Dermis microvascular lymphatic vessel endothelial cell (primary cell): ENCODE measurements at places on chromosomes 13 and 19. TPM values are rescaled to one million over a fixed set of nuclear protein-coding genes. Genes with fewer than 3 reads are reported as not detected.

PLIN3 gene
- 75.1 and 97.5 TPM in 2 replicates for total RNA-seq

FXYD1 gene
- not detected in 2 replicates for total RNA-seq

DNA sequence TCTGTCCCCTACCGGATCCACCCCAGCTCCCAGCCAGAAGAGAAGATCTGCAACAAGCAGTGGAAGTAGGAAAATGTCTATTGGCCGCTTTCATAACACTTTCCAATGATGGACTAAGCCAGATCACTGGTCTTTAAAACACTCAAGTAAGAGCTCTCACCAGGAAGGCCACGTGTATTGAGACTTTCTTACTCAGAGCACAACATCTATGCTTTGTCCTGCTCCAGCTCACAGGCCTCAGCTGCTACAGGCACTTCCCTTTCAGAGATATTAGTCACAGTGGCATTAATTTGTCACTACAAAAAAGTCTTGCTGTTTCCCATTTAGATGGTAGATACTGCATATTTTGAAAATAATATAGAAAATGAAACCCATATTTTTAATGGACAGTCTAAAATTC is 164.2 kb downstream of the ABCC4 start:
- peak; percentile 76 for DNase-seq

CEACAM16 gene
- not detected in 2 replicates for total RNA-seq

DNA sequence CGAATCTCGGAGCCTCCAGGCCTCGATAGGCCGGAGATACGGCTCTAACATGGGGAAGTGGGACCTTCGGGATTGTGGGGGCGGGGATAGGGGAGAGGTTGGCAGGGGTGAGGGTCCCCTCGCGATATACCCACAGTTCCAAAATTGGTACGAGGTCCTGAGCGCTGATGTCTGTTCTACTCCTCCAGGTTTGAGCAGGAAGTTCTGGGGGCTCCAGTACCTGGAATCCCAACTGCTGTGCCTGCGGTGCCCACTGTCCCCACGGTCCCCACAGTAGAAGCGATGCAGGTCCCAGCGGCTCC is 447 bp downstream of the RBM42 start:
- DNase-seq = no peak

ELAVL3 gene
- total RNA-seq = not detected in 2 replicates

DNA sequence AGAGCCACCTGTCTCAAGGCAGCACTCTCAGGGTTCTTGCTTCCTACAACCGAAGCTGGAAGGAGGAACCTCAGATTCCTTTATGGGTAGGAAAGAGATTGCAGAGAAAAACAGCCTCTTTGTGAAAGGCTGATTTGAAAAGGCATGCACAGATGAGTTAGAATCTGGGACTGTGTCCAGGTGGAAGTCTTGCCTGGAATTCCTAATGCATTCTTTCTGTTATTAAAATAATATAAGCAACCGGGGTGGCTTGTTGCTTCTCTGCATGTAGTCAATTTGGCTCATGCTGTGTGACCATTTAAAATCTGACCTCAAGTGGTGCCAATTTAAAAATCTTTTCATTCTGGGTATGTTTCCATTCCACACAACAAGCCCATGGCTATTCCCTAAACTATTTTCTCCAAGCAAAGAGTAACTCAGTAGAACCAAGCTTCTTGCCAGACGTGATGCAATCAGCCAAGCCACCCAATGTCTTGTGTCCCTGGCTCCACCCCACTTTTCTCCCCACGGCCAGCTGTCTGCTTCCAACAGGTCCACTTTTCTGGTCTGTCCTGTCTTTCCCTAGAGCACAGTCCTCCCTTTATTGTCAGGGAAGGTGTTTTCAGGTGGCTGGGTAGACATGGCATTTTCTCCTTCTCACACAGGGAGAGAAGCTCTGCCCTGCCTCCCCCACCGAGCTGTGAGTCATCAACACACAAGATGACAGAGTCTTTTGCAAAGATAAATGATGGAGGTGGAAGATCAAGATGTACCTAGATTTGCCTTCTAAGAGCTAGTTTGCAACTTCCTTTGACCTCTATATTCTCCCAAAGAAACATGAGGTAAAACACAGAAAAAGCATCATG is 394.3 kb downstream of the FOXO1 start:
- peak; percentile 40 for DNase-seq

TRPM4 gene
- 10.8 and 18.2 TPM in 2 replicates for total RNA-seq
